ENCODE measurements at places on chromosomes 3 and 15.

GRCh38 chr3:131535596-131535995 is 32.8 kb upstream of the MRPL3 start:
- no peak for DNase-seq

GRCh38 chr3:132964266-132964665 is 73.9 kb upstream of the TMEM108 start:
- no peak for DNase-seq

DNA sequence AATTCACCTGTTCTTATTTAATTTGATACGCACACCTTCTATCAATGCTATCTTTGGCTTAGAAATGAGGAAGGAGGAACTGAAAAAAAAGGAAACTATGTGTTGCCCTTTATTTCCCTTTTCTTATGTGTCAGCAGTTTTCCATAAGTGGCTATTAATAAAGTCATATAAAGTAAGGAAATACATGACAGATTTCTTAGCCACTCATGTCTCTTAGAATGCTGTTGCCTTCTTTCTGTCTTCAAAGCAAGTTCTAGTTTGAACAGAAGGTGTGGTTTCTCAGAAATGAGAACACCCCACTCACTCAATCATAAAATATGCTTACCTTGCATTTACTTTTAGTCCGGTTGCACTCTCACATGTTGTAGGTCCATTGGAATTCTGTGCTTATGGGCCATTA is 640.5 kb upstream of the GRM7 start:
- no peak for DNase-seq

GRCh38 chr3:184651904-184652303 is 60.0 kb downstream of the MAGEF1 start:
- DNase-seq = no peak

DNA sequence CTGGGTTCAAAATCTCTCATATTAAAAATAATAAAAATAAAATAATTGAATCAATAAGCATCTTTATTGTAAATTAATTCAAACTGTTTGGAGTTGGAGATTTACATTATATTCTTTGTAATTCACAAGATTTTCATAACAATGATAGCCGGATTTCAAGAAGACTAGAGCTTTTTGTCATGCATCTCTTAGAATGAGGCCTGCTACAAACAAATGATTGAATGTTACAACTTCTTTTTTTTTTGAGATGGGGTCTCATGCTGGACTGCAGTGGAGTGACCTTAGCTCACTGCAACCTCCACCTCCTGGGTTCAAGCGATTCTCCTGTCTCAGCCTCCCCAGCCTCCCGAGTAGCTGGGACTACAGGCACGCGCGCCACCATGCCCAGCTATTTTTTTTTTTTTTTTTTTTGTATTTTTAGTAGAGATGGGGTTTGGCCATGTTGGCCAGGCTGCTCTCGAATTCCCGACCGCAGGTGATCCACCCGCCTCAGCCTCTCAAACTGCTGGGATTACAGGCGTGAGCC is 3.5 kb downstream of the SLTM start:
- no peak for DNase-seq

DNA sequence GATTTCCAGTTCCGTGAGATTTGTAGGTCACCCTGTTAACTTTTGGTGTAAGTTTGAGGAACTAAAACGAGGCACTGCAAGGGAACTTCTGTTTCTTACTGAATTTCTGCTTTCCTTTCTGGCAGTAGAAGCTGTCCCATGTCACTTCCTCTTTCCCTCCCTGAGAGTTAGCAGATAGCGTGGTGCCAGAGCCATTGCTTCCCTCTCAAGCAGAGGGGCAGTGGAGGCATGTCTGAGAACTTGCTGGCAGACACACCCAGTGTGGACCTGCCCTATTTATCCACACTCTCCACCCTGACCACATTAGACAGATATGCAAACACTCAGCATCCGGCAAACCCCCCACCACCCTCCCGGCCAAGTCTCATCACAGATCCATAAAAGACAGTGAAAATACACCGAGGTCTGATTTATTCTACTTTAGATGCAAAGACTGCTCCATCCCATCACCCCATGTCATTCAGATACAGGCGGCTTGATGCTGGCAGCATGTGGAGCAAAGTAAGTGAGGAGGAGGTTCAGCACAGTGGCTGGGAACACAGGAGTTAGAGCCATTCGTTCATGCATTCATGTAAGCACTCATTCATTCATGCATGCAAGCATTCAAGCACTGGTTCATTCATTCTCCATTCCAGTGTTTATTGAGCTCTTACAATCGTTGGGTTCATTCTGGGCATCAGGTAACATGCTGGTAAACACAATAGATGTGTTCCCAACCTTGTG is 324.7 kb downstream of the SHQ1 start:
- DNase-seq = no peak

DNA sequence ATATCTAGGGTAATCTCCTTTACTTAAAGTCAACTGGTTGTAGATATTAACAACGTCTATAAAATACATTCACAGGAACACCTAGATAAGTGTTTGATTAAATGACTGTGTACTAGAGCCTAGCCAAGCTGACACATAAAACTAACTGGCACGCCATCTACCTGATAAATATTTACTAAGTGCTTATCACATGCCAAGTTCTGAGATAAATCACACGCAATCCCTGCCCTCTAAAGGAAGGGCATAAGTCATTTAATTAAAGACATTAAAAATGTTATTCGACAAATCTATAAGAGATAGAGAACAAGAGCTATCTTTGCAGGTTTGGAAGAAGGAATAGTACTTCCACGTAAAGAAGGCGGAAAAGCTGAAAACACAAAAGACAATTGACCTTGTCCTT is 11.1 kb upstream of the MB21D2 start:
- no peak for DNase-seq

- DNase-seq = no peak
Observed at GRCh38 chr15:58738046-58738707, 11.3 kb downstream of the ADAM10 start.

DNA sequence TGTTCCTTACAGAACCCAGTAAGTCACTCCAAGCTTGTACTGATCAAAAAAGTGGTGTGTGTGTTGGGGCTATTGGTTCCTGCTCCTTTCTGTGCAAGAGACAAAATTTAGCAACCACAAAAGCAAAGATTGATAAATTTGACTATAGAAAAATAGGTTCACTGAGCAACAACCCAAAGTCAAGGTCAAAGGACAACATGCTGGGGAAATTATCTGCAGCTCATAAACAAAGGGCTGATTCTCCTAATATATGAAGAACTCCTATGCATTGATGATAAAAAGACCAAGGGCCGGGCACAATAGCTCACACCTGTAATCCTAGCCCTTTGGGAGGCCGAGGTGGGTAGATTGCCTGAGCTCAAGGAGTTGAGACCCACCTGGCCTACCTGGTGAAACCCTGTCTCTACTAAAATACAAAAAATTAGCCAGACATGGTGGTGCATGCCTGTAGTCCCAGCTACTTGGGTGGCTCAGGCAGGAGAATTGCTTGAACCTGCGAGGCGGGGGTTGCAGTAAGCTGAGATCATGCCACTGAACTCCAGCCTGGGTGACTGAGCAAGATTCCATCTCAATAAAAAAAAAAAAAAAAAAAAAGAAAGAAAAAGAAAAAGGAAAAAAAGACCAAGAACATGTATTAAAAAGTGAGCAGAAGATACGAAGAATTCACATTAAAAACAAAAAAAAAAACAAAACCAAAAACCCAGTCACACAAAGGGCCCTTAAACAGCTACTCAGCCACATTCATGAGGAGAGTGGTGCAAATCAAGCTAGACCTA is 29.8 kb downstream of the PPCDC start:
- DNase-seq = no peak

GRCh38 chr15:45242289-45242688 is 9.7 kb upstream of the SLC28A2 start:
- DNase-seq = no peak

- DNase-seq = no peak
Observed at GRCh38 chr3:160001850-160002623, 13.4 kb downstream of the IL12A start.

DNA sequence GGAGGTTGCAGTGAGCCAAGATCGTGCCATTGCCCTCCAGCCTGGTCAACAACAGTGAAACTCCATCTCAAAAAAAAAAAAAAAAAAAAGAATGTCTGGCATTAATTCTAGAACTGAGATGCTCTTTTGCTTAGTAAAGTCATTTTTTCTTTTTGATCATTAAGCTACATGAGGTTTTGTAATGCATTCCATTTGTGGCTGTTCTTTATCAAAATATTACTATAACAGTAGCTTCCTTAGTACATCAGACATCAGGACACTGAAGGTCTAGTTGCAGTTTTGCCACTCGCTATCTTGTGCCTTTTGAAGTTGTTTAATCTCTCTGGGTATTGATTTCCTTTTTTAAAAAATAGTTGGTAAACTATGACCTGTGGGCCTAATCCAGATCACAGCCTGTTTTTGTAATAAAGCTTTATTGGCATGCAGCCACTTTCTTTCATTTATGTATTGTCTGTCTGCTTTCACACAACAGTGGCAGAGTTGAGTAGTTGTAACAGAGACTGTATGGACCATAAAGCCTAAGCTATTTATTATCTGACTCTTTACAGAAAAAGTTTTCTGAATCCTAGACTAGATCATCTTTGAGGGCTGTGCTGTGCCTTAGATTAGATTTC is 76.6 kb downstream of the SLC25A26 start:
- no peak for DNase-seq

GRCh38 chr15:23565395-23566070 is at the start of gene MKRN3:
Gene MKRN3, plus strand, starts transcription at chr15:23565674. Its CDS starts 109 bp downstream, at chr15:23565783.
- DNase-seq = peak; percentile 14

- DNase-seq = no peak
Observed at GRCh38 chr3:180421221-180421620, 180.7 kb upstream of the TTC14 start.

DNA sequence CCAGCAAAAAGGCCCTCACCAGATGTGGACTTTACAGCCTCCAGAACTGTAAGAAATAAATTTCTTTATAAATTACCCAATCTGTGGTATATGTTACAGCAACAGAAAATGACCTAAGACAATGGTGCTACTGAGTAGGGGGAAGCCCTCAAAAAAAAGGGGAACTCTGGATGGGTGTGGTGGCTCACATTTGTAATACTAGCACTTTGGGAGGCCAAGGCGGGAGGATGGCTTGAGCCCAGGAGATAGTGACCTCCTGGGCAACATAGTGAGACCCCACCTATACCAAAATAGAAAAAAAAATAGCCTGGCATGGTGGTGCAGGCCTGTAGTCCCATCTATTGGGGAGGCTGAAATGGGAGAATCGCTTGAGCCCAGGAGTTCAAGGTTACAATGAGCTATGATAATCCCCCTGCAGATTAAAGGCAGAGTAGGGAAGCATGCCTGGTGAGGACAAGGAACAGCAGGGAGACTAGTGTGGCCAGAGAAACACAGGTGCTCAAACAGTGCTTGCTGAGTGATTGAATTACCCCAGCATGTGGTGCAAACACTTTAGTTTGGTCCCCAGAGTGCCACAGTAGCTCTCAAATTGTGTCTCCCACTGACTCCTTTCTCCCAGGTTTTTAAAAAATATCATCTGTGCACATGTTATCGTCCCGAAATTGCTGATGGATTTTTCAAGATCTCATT is 13.9 kb upstream of the USP3 start:
- DNase-seq = no peak

DNA sequence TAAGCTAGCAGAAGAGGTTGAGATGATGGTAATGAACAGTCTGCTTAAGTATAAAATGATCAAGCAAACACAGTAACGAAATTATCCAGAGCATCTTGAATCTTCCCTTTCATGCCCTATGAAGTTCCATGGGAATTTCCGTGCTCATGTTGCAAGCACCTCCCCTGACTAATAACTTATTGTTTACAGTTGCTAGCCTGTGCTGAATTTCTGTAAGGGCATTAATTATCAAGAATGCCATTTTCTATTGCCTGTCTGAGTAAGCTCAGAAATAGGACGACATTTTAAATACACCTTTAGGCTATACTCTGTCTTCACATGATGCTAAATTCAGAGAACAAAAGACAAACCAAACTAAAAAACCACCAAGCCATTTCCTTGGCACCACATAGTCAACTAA is 257.5 kb upstream of the LRTM1 start:
- no peak for DNase-seq

DNA sequence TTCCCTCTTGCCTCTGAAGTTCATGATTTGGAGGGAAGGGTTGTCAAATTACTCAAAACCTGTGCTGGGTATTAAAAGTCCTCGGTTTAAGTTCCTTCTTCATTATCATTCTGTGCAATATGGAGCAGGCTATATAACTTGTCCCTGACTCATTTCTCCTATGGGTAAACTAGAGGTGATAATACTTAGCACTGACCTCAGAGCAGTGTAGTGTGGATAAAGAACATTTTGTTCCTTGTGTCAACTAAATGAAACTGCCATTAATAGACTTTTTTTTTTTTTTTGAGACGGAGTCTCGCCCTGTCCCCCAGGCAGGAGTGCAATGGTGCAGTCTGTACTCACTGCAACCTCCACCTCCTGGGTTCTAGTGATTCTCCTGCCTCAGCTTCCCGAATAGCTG is 2.2 kb upstream of the BBX start:
- DNase-seq = no peak

DNA sequence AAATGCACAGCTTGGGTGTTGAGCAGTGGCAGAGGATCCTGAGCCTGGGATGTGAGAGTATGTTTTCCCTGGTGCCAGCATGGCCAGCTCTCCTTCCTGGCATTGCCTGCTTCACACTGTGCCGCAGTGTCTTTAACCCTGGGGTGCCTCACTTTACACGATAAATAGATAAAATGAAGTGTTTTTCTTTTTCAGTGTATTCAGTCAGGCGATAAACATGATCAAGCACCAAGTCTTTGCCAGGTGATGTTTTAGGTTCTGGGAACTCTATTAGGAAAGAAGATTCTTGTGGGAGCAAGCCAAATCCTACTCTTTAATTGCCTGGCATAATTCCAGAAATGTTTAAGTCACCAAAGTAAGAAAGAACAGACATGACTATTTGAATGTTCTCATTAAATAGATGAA is 14.0 kb downstream of the ABHD6 start:
- no peak for DNase-seq

- DNase-seq = no peak
Observed at GRCh38 chr3:157174290-157174648, 14.3 kb upstream of the CCNL1 start.

DNA sequence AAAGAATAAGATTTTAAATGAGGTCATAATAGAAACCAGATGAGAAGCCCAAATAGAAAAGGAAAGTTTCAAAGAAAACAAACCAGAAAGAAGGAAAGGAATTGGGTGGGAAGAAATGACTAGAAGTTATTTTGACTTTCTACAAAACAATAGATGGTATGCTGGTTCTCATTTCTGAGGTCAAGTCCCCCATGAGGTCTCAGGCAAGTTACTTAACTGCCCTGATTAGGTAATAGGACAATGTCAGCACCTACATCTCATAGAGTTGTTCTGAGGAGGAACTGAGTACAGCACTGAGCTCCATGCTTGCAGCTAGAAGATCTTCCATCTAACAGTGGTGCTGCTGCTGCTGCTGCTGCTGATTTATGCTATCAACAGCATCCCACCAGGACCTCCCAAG is 185.9 kb downstream of the ERC2 start:
- no peak for DNase-seq
